ENCODE measurements at places on chromosomes 1 and 21. TPM values are rescaled to one million over a fixed set of nuclear protein-coding genes. Genes with fewer than 3 reads are reported as not detected.
A peak's percentile ranks its signal among the peaks of the same experiment; 100 is the strongest.

The LRRC38 gene
- not detected for total RNA-seq

The RIIAD1 gene
- 20.7 TPM for total RNA-seq

The TCHH gene
- total RNA-seq, result 0.15 TPM

The RHD gene
- 1.0 TPM for total RNA-seq

The SV2A gene
- total RNA-seq, result 1.0 TPM

The RGL1 gene
- total RNA-seq, result 38.8 TPM

The RNF186 gene
- not detected for total RNA-seq

The RGS8 gene
- total RNA-seq, result not detected

The DCDC2B gene
- 11.4 TPM for total RNA-seq

The TFF2 gene
- total RNA-seq, result not detected

DNA sequence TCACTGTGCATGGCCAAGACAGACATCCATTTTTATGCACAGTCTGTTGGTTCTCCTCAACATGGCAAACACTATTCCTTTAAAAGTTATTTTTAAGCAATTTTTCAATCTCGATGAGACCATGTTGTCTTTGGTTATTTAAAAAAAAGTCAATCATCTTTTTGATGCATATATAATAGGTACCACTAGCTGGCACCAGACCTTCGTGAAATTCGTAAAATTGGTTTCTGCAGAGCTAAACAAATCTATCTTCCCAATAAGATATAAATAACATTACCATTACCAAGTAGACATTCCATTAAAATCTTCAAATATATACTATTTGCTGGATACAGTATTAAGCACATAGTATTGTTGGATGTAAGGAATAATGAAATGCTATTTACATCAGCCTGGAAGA is 220.0 kb upstream of the GREM2 start:
- DNase-seq, result no peak

DNA sequence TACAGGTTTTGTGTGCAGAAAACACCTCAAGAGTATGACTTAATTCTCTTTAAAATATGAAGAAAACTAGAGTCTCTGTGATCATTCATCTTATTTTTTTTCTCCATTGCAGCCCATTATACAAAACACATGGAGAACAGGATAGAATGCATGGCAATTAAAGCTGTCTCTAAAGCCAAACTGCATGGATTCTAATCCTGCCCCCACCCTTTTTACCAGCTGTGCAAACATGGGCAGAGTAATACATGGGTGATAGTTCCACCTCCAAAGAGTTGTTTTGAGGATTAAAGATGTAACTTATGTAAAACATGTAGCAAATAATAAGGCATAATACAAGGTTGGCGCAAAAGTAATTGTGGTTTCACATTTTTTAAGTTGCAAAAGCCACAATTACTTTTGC is 114.4 kb downstream of the CLEC20A start:
- DNase-seq, result no peak

DNA sequence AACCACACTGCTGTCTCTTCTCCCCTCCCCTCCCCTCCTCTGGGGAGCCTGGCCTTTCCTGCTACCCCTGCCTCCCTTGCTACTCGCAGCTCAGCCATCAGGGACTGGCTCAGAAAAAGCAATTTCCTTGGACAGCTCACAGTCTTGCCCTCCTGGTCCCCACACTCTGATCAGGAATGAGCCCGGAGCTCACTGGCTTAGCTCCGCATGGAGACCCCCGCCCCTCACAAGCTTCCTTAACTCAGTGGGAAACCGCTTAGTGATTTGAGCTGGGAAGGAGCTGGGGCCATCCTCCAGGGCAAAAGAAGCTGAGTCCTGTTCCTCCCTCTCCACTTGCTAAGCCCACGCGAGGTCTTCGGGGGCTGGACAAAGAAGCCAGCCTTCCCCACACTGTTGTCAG is 70.3 kb upstream of the ACTL8 start:
- DNase-seq, result no peak

DNA sequence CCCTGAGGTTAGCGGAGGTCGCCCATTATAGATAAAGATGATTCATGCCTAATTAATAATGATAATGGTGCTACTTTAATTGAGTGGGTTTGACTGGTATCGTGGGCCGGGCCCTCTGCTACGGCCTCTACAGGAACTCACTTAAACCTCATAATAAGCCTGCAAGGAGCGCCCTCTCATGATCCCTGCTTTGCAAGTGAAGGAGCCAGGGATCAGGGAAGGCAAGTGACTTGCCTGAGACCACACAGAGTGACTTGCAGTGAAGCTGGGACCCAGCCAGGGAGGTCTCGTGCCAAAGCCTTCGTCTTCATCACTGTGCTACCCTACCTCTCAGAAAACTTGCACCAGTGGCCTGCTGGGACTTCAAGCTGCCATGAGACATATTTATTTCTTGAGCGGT is 166.3 kb upstream of the KLHDC7A start:
- DNase-seq, result no peak

DNA sequence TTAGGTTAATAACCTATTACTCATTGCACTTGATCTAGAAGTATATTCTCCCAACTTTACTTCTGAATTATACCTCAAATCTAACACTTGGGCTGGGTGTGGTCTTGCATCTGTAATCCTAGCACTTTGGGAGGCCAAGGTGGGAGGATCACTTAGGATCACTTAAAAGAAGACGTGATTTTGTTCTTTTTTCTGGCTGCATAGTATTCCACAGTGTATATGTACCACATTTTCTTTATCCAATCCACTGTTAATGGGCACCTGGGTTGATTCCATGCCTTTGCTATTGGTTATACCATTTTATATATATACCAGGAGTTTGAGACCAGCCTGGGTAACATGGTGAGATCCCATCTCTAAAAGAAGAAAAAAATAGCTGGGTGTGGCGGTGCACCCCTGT is 48.5 kb upstream of the TSNAX start:
- no peak for DNase-seq

DNA sequence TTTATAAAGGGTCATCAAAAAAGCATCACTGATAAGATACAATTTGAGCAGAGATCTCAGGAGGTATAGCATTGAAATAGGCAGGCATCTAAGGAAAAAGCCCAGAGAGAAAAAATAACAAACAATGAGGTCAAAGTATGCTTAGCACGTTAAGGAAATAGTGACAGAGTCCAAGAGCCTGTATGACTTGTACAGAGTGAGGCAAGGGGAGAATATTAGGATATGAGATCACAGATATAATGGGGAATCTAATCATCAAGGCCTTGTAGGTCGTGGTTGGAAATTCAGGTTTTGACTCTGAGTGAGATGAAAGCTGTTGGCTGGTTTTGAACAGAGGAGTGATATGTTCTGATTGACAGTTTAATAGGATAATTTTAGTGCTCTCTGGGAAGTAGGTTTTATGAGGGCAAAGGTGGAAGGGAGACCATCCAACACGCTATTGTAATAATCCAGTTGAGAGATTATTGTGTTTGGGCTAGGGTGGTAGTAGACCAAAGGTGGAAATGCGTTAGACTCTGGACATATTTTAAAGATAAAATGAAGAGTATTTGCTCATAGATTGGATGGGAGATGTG is 644.6 kb upstream of the TMPRSS15 start:
- no peak for DNase-seq

DNA sequence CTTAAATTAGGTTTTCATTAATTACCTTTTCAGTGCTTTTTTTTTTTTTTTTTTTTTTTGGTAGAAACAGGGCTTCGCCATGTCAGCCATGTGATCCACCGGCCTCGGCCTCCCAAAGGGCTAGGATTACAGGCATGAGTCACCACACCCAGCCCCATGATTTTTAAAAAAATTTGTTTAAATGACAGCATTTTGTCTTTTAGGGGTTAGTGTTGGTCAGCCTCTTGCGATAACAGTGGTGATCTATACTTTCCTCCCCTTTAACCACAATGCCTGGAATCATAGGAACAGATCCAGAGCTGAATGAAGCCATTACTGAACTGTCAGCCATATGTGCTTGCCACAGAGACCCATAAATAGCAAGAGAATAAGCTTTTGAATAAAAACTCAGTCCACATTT is 73.9 kb downstream of the CACHD1 start:
- no peak for DNase-seq

DNA sequence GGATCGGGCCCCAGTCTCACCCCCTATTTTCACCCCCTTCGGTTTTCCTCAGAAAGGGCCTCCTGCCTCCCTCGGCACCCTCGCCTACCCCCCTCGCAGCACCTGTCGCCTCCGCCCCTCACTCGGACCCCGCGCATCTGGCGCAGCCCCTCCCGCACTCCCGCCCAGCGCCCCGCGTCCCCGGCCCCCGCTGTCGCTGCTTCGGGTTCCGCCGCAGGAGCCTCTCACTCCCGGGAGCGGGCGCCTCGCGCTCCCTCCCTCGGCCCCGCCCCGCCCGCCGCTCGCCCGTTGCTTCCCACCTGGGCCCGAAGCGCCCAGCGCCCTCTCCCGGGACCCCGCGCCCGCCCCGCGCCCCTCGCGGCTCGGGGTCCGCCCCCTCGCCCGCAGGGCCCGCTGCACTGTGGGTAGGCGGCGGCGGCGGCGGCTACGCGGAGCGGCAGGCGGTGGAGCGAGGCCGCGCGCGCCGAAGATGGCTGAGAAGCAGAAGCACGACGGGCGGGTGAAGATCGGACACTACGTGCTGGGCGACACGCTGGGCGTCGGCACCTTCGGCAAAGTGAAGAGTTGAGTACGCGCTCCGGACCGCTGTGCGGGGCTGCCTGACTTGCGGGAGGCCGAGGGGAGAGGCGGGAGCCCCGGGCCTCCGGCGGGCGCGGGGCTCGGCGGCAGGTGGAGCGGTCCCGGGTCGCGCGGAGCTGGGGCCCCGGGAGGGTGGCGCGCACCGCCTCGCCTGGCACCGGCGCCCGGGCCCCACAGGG is at the start of gene PRKAA2:
Gene PRKAA2, plus strand, starts transcription at position 396 of the 758 bp plus-strand sequence. Its CDS starts 74 bp downstream, at position 470.
- DNase-seq, result peak; percentile 91

GRCh38 chr1:43597028-43597427 is 52.9 kb upstream of the KDM4A start:
- DNase-seq, result no peak

GRCh38 chr1:60765204-60765603 is 317.2 kb upstream of the NFIA start:
- DNase-seq, result peak; percentile 27

- no peak for DNase-seq
Measured at GRCh38 chr1:42141978-42142377, 11.2 kb upstream of the GUCA2B start.

GRCh38 chr1:230647321-230647720 is 5.0 kb downstream of the COG2 start:
- DNase-seq, result no peak

DNA sequence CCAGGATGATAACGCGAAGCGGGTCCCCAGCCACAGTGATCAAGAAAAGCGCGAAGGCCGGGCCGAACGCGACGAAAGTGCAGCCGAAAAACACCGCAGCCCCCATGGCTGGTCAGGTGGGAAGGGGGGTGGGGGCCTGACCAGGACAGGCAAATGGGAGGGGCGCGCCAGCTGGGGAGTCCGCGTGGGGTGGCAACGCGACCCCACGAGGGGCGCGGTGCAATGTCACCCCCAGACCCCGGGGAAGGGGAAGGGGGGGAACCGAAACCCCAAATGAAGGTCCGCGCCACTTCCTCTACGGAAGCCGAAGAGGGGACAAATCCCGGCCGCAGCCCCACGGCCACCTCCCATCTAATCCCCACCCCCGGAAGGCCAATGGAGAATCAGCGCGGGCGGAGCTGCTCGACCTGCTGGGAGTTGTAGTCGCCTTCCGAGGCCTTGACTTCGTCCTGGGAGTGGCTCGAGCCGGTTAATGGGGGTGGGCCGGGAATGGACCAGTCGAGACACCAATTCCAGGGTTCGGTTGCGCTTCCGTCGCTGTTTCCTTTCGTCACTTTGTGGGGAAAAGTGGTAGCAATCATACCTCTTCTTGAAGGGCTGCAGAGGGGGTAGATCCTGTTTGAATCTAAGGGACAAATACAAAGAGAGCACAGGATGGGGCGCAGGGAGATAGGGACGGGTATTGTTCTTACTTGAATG is at the start of gene APH1A:
Gene APH1A, minus strand, starts transcription at position 312 of the 699 bp plus-strand sequence. Its CDS starts 206 bp downstream, at position 106.
- peak; percentile 93 for DNase-seq

DNA sequence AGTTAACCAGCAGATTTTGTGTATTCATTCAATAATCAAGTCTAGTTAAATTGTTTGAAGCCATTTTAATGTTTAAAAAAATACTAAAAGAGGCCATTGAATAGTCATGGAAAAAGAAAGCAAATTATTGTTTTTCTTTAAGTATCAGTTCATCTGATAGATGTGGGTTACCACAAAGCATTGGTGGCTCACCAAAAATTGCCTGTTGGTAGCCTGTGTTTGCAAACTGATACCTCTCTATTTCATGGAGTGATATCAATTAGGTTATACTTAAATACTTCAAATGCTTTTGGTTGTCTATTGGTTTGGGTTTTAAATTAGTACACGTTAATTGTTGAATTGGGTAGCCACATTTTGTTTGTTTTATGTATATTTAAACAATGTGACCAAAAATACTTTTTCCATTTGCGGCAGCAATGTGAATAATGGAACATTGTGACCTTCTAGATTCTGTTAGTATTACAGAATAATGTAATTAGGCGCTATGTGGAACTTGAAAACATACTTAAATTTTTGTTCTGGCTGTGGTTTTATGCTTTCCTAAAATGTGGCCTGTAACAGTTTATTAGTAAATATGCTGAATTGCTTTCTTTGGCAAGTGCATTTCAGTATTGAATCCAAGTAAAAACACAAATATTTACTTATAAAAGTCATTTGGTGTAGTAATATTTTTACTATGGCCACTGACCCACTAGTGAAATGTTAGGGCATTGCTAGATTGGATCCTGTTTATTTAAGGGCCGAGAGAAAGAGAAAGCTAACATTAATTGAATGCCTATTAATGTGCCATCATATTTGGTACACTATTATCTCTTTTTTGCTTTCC is 37.1 kb upstream of the NBL1 start:
- DNase-seq, result no peak

GRCh38 chr1:235068158-235069121 is 60.2 kb downstream of the TOMM20 start:
- DNase-seq, result peak; percentile 42

- DNase-seq, result no peak
Measured at GRCh38 chr1:48006264-48006663, 9.1 kb upstream of the TRABD2B start.

GRCh38 chr1:221774054-221774842 is 32.4 kb upstream of the DUSP10 start:
- DNase-seq, result no peak

GRCh38 chr1:244968881-244969280 is 104.5 kb upstream of the HNRNPU start:
- DNase-seq, result no peak

DNA sequence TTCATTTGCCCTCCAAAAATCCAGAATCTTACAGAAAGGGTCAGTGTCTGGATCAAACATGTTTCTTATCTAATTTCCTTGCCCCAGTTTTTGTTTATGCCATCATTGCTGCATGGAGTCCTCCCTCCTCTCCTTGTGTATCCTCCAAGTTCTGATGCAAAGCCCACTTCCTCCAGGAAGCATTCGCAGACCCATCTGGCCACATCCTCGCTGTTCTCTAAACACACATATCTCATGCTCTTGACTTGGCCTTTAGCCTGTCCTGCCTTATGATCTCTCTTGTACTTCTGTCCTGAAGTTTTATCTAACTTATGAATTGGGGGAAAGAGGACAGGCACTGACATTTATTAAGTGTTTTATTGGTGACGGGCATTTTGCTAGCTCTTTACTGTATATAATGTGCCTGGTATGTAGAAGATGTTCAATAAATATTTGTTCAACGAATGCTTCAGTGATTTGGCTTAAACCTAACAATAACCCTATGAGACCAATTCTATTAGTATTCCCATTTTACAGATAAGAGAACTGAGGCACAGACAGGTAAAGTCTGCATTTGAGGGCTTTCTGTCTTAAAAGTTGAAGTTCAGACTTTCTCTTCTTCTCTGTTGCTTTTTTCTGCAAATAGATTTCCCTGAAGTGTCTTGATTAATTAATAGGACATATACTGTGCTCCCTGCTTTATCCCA is 19.2 kb upstream of the ID3 start:
- DNase-seq, result no peak
